Mesangial cell (primary cell): ENCODE measurements at places on chromosomes 2 and 18. TPM values are rescaled to one million over a fixed set of nuclear protein-coding genes. Genes with fewer than 3 reads are reported as not detected.

The HOXD8 gene
- 10.8 and 16.0 TPM in 2 replicates for total RNA-seq

The PROKR1 gene
- not detected in 2 replicates for total RNA-seq

The METAP1D gene
- 3.1 and 5.3 TPM in 2 replicates for total RNA-seq

The ALLC gene
- total RNA-seq, result not detected in 2 replicates

The BIN1 gene
- 146 and 222 TPM in 2 replicates for total RNA-seq

The PDCL3 gene
- 16.7 and 21.3 TPM in 2 replicates for total RNA-seq

The CREG2 gene
- total RNA-seq, result 2.8 TPM in 1 of 2 replicates, not detected in the other

The SH2D6 gene
- 0.38 TPM in 1 of 2 replicates, not detected in the other for total RNA-seq

The ALPP gene
- total RNA-seq, result not detected in 2 replicates

The FZD7 gene
- total RNA-seq, result 38.5 and 46.5 TPM in 2 replicates

The PLB1 gene
- total RNA-seq, result 0.81 and 2.9 TPM in 2 replicates

The TLX2 gene
- total RNA-seq, result not detected in 2 replicates

The PDE1A gene
- under 0.01 and 2.7 TPM in 2 replicates for total RNA-seq

The CRIM1 gene
- total RNA-seq, result 255 and 376 TPM in 2 replicates
